ENCODE measurements at places on chromosomes 13 and 19.

- DNase-seq = no peak
These were observed 4.3 kb upstream of the IFNL2 start for GRCh38 chr19:39263912-39264305.

DNA sequence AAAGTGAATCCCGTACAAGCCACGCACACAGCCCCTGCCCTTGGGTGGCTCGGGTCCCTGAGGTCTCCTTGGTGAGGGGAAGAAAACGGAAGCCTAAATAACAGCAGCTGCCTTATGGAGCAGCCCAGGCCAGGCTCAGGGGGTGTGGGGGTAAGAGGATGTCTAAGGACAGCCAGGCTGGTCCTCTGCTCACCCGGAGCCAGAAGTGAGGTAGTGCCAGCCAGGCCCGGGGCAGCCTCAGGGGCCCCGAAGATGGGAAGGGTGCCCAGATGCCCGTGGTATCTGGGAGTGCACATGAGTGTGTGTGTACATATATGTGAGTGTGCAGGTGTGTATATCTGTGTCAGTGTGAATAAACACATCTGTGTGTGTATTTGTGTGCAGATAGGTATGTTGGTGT is 38.4 kb upstream of the PEPD start:
- DNase-seq = no peak

- DNase-seq = no peak
These were observed 3.0 kb downstream of the OPA3 start for GRCh38 chr19:45581576-45581975.

DNA sequence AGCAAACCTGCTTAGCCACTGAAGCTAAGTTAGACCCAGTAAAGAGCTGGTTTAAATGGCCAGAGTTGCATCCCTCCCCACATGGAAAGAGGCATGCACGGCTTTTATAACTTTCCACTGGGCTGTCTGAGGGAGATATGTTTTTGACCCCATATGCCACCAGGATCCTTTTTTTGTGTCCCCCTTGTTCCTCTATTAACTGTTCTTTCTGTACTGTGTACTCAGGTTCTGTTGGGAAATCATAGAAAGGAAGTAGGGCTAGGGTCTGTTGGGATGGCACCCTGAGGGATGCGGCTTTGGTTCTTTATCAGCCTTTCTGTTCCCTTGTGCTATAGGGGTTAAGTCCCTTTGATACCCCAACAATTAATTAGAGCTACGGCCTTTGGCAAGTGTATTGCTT is 12.2 kb upstream of the TM9SF2 start:
- no peak for DNase-seq

- no peak for DNase-seq
These were observed at the start of gene ARHGEF1 for GRCh38 chr19:41882568-41883462. ARHGEF1 (plus strand) TSS chr19:41883184; CDS start chr19:41888083, 4,899 bp downstream.

DNA sequence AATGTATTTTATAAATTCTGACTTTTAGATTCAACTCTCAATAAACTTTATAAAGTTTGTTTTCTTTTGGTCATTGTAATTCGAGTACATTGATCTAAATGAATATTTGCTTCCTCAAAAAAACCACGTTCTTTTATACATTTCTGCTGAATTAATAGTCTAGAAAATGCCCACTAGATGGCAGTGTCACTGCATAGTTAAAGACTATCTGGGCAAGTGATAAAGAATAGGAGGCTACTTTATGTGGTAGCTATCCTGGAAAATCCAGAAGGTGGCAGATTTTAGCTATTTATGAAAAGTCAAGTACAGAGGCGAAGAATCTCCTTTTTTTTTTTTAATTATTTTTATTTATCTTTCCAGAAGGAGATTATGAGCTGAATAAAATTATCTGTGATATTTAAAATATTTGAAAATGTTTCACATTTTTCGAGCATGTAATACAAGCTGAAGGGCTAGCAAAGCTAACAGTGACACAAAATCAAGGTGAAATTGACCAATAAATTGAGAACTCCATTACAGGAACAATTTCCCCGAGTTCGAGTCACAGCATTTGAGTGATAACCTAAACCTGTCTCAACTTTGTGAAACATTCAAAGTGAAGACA is 221.8 kb downstream of the OLFM4 start:
- DNase-seq = no peak

GRCh38 chr13:72427757-72428528 is 299.5 kb downstream of the MZT1 start:
- DNase-seq = no peak

GRCh38 chr13:34594507-34594906 is 347.6 kb upstream of the NBEA start:
- DNase-seq = no peak

DNA sequence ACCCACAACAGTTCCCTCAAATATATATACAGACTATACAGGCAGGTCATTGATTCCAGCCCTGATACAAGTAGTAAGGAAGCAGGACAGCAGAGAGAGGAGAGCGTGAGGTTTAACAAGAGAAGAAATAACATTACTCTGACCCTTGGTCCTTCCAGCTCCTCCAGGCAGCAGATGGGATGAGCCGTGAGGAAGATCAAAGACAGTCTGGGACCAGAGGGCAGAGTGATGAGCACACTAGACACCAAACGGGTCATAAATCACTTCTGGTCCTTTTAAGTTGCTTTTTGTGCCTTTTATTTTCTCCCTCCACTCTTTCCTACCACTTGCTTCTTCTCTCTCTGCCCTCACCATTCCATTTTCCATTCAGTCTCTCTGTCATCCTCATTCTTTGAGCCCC is 16.9 kb upstream of the MICU2 start:
- no peak for DNase-seq

DNA sequence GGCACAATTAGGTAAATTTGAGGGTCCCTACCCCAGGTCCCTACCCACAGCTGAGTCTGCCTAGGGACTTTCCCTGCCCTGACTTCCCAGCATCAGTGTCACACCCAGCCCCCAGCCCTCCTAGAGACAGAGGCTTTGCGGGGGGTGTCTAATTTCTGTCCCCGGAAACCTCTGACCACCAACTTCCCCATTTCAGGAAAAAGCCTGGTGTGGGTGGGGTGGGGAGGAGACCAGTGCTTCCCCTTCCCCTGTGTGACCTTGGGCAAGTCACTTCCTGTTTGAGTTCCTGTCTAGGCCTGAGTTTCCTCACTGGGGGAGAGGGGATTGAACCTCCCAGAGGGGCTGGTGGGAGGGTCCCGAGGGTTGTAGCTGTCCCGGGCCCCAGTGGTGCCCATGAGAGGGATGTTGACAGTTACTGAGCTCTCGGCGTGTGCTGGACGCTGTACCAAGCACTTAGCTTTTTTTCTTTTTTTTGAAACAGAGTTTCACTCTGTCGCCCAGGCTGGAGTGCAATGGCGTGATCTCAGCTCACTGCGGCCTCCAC is 7.9 kb downstream of the VASP start:
- no peak for DNase-seq

GRCh38 chr19:39007096-39007495 is 25.3 kb downstream of the FBXO27 start:
- no peak for DNase-seq

DNA sequence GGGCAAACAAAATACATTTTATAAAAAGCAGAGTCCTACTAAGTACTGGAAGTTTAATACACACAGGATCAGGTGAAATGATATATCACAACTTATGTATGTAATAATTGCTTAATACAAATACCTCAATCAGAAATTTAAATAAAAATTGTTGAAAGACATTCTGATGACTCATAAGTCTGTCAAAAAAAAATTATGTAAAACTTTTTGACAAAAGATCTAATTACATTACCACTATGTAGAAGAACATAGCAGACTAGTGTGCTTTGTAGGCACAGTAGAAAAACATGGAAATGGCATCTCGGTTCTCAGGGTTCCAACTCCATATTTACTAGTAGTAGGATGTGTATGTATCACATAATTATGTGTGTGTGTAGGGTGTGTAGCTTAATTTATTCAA is 156.2 kb downstream of the DNAJC3 start:
- no peak for DNase-seq

DNA sequence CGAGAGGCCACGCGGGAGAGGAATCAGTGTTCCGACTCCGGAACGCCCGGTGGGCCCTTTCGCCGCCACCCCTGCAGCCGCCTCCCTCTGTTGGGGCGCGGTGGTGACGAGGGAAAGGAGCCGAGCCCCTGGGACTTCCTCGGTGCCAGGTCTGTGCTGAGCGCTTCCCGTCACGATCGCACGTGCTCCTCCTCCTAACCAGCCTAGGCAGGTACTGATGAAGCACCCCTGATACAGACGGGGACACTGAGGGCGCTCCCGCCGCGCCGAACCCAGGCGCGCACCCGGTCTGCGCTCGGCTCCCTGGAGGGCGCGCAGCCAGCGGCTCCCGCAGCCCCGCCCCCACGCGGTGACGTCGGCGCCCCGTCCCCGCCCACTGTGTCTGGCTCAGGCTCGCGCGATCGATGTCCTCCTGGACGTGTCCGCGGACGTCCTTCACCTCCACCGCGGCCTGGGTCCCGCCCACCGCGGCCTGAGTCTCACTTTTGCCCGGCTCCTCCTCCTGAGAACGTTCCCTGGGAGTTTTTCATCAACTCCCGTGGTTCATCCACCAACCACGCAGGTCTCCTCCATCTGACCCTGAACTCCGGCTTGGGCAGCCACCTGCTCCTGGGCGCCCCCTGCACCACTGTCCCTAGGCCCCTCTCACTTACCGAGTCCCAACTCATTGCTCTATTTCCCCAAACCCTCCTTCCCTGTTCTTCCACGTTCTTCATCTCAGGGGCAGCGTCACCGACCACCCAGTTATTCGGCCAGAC is 2.6 kb upstream of the KLK15 start:
- peak; percentile 28 for DNase-seq

GRCh38 chr13:71115301-71115700 is 751.7 kb downstream of the DACH1 start:
- no peak for DNase-seq

DNA sequence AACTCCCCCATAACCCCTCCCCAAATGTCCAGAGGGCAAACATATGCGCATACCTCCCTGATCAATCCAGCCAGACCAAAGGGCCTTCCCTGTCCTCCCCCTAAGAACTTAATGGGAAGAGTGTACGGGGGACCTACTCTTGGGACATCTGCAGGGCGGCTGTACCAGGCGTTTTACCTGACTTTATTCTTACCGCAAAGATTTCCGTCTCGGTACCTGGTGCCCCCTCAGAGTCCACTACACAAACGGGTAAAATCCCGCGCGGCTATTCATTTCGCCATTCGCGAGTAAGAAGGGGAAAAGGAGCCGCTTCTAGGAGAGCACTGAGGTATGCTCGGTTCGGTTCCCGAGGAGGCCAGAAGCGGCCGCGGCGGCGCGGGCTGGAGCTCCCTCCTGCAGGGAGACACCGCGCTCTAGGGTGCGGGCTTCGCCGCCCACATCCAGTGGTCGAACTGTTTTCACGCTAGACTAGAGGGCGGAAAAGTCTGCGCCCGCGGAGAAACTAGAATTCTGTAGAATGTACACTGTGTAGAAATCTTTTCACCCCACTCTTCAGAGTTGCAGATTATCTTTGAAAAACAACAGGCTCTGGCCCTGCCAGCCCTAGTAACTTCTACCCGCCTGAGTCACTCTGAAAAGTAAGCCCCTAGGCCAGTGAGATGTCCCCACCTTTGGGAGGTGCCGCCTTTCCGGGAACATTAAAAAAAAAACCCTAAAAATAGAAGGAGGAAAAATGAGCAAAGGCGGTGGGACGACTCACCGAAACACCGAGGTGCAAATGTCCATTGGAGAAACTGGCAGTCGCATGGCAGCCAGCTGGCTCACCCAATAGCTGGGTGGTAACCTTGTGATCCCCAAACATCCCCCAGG is 3.8 kb upstream of the TSHZ3 start:
- DNase-seq = no peak

- no peak for DNase-seq
These were observed 2448.7 kb upstream of the PCDH20 start for GRCh38 chr13:63864171-63864902.
